Ascending aorta (tissue), 2 donors: ENCODE measurements at places on chromosomes 13 and 19.
A peak's percentile ranks its signal among the peaks of the same experiment; 100 is the strongest.

DNA sequence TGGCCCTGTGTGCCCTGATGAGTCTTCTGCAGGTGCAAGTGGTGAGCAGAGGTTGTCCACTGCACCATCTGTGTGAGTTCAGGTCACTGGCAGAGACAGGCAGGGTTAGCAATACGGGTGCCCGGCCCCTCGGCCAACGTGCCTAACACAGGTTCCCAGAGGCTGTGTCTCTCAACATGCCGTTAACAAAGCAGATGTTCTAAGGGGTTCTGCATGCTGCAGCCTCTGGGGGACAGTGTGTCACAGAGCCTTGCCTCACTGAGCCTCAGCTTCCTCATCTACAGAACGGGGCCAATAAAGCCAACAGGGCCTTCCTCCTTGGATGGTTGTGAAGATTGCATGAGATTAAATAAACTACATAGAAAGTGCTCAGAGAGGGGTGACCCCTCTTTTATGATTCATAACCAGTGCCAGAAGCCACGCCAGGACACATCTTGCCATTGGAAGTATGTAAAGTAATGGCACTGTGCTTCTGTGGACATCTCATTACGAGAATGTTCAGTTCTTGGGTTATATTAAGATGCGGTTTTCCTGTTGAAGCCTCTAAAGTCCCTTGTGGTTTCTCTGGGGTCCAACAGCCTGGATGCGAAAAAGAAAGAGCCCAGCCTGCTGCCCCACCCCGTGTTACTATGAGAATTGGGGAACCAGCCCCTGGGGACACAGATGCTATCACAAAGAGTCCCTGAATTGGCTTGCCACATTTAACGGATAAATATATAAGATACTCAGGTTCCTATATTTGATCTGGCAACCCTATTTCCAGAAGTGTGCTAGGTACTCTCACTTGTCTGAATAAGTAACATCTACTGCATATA is 11.2 kb upstream of the ARHGEF18 start:
- no peaks in the 10 kb centered on the region for H3K36me3 ChIP-seq
- H3K4me1 ChIP-seq = peaks cover 5% of the 10 kb centered on the region
- H3K4me3 ChIP-seq = no peak overlapping the region
- H3K27me3 ChIP-seq = no peaks in the 10 kb centered on the region
- DNase-seq = no peak
- H3K27ac ChIP-seq = no peak overlapping the region

DNA sequence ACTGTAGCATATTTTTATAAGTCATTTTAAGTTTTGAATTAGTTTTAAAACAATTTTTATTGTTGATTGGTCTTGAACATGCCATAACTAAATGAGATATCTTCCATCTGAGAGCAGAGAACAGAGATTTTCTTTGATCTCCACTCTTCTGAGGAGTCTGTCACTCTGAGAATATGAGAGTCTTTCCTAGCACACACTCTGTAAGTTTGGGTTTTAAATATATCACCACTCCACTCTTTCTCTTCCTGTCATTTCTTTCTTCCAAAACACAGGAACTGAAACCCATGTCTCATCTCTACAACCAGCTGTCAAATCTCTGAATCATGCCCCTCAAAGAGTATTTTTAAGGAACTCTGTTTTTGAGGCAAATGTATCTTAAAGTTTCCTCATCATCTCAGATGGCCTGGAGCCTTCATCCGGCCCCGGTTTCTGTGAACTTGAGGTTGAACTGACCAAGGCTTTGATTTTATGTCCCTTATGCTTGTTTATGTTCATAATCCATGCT is 698.2 kb upstream of the SGCG start:
- H3K4me3 ChIP-seq = no peak overlapping the region
- no peaks in the 10 kb centered on the region for H3K36me3 ChIP-seq
- H3K27me3 ChIP-seq = no peaks in the 10 kb centered on the region
- no peak for DNase-seq
- H3K27ac ChIP-seq = no peak overlapping the region
- H3K4me1 ChIP-seq = no peaks in the 10 kb centered on the region

GRCh38 chr13:97307882-97308624 is 85.9 kb downstream of the MBNL2 start:
- H3K27me3 ChIP-seq = no peaks in the 10 kb centered on the region
- H3K4me3 ChIP-seq = no peak overlapping the region
- no peak for DNase-seq

GRCh38 chr13:44516771-44517170 is 59.4 kb downstream of the TSC22D1 start:
- H3K4me1 ChIP-seq = no peaks in the 10 kb centered on the region
- no peak overlapping the region for H3K27ac ChIP-seq
- no peak for DNase-seq

DNA sequence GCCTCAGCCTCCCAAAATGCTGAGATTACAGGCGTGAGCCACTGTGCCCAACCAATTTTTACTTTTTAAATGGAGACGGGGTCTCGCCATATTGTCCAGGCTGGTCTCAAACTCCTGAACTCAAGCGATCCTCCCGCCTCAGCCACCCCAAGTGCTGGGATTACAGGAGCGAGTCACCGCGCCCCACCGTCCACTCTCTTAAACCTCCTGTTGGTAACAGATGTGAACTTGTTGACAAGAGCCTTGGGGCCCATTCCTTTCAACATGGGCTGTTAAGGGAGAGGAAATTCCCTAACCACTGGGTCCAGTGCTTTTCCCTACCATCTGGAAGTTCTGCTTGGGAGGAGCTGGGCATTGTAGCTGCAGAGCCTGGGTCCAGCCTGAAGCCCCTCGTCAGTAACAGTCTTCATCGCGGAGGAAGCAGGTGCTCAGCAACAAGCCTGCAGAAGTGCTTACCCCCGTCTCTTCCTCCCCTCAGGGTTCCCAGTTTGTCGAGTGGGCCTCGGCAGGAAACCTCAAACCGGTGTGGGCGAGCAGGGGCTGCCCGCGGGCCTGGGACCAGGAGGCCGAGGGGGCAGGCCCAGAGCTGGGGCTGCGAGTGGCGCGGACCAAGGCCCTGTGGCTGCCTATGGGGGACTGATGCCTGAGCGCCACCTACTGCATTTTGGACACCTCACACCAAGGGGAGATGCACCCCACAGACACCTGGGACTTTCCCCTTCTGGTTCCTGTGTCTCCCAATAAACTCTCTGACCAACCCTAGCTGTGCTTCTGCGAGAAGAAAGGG is 4.0 kb upstream of the FLT3LG start:
- peaks cover 6% of the 10 kb centered on the region for H3K36me3 ChIP-seq
- H3K4me3 ChIP-seq = no peak overlapping the region
- H3K4me1 ChIP-seq = no peaks in the 10 kb centered on the region

DNA sequence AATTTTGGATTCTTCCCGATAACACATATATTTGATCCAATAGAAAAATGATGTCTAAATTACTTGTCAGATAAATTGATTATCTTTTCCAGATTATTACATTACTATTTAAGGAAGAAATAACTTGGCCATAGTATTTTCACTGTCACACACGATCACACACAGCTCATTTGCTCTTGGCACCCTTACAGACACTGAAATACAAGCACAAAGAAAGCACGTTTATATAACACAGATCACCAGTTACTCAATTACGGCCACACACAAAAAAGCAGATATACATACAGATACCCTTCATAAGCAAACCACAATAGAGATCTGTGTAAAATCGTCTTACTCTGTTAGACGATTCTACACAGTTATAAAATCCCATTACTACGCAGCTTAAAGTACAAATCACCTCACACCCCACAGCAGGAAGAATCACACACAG is 716 bp upstream of the ZNF420 start:
- H3K27ac ChIP-seq = peak overlapping the region; percentile 91
- peak overlapping the region; percentile 87 for H3K4me3 ChIP-seq
- H3K27me3 ChIP-seq = no peaks in the 10 kb centered on the region
- peaks cover 7% of the 10 kb centered on the region for H3K4me1 ChIP-seq

GRCh38 chr19:16146112-16146511 is 2.6 kb downstream of the HSH2D start:
- no peaks in the 10 kb centered on the region for H3K27me3 ChIP-seq
- no peaks in the 10 kb centered on the region for H3K36me3 ChIP-seq
- H3K4me1 ChIP-seq = no peaks in the 10 kb centered on the region
- H3K27ac ChIP-seq = no peak overlapping the region
- DNase-seq = no peak

- no peaks in the 10 kb centered on the region for H3K4me1 ChIP-seq
- no peak for DNase-seq
- H3K27me3 ChIP-seq = no peaks in the 10 kb centered on the region
- no peak overlapping the region for H3K4me3 ChIP-seq
- no peak overlapping the region for H3K27ac ChIP-seq
Observed at GRCh38 chr13:22232186-22232585, 561.3 kb downstream of the FGF9 start.

GRCh38 chr13:19888799-19889198 is 25.4 kb upstream of the ZMYM5 start:
- H3K36me3 ChIP-seq = no peaks in the 10 kb centered on the region
- no peak for DNase-seq
- H3K27me3 ChIP-seq = no peaks in the 10 kb centered on the region
- no peak overlapping the region for H3K27ac ChIP-seq
- H3K4me1 ChIP-seq = no peaks in the 10 kb centered on the region

- no peaks in the 10 kb centered on the region for H3K4me1 ChIP-seq
- DNase-seq = no peak
- no peak overlapping the region for H3K4me3 ChIP-seq
Observed at GRCh38 chr13:46866150-46866549, 30.7 kb downstream of the HTR2A start.

- no peaks in the 10 kb centered on the region for H3K36me3 ChIP-seq
- H3K27me3 ChIP-seq = no peaks in the 10 kb centered on the region
- DNase-seq = no peak
Observed at GRCh38 chr19:49151267-49152118, 3.7 kb downstream of the HRC start.

DNA sequence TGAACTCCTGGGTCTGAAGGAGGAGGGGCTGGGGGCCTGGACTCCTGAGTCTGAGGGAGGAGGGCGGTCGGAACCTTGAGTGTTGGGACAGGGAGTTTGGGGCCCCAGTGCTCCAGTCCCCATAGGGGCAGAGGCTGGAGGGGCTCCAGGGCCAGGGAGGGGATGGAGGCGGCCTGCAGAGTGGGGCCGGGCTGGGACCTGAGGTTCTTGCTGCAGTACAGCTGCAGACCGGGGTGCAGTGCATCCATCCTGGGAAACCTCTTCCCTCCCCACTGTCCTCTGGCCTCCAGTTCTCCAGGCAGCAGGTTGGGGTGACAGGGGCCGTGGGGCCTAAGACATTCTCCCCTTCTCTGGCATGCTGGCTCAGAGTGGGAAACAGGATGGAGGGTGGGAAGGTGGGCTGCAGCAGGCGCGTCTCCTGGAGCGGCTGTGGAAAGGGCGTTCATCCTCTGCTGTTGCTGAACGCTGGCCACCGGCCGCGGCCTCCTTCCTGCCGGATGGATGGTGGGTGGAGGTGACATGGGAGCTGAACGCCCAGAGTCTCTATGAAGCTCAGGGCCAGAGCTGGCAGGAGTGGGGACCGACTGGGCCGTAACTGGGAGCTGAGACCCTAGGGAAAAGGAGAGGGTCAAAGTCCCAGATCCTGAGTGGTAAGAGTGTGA is 1.6 kb downstream of the BRSK1 start:
- peak overlapping the region; percentile 77 for H3K4me3 ChIP-seq
- DNase-seq = no peak
- H3K27me3 ChIP-seq = no peaks in the 10 kb centered on the region

- H3K4me3 ChIP-seq = no peak overlapping the region
- no peaks in the 10 kb centered on the region for H3K4me1 ChIP-seq
- H3K36me3 ChIP-seq = peaks cover 22% of the 10 kb centered on the region
- H3K27ac ChIP-seq = no peak overlapping the region
- no peak for DNase-seq
- H3K27me3 ChIP-seq = no peaks in the 10 kb centered on the region
Observed at GRCh38 chr19:11234486-11235075, 4.8 kb upstream of the ANGPTL8 start.

DNA sequence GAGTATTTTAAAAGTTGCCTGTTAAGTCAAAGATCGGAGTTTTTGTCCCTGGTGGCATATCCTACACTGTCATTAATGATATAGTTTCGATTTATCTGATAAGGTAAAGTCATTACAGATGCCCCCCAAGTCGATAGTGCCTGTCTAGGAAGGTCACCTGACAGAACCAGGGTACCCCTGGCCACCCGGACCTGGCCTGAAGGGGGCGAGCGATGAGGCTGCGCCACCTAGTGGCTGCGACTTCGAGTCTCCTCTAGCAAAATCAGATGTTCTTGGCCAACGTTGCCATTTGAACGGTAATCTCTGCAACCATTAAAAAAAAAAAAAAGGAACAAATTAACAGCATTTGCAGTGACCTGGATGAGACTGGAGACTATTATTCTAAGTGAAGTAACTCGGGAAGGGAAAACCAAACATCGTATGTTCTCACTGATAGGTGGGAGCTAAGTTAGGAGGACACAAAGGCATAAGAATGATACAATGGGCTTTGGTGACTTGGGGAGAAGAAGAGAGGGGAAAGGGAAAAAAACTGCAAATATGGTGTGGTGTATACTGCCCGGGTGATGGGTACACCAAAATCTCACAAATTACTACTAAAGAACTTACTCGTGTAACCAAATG is 565.1 kb downstream of the LIG4 start:
- H3K4me3 ChIP-seq = no peak overlapping the region
- H3K27me3 ChIP-seq = no peaks in the 10 kb centered on the region
- no peak for DNase-seq

DNA sequence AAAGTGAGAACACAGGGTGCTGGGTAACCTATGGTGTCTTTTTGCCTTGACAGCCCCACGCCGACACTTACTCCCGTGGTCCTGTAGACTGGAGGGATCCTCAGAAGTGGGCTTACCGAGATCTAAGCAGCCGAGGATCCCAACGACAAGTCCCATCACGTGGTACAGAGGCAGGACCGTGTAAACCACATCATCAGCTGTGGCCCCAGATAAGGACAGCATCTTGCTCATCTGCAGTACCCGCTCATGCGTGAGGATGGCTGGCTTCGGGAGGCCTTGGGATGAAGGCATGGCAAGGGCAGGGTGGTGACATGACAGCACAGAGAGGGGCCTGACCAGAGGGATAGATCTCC is 2.1 kb downstream of the SLC27A5 start:
- H3K4me1 ChIP-seq = no peaks in the 10 kb centered on the region
- no peak for DNase-seq
- no peak overlapping the region for H3K4me3 ChIP-seq

GRCh38 chr13:87614276-87614675 is 56.9 kb upstream of the SLITRK5 start:
- H3K4me3 ChIP-seq = no peak overlapping the region
- H3K27me3 ChIP-seq = no peaks in the 10 kb centered on the region
- H3K4me1 ChIP-seq = no peaks in the 10 kb centered on the region
- H3K27ac ChIP-seq = no peak overlapping the region

DNA sequence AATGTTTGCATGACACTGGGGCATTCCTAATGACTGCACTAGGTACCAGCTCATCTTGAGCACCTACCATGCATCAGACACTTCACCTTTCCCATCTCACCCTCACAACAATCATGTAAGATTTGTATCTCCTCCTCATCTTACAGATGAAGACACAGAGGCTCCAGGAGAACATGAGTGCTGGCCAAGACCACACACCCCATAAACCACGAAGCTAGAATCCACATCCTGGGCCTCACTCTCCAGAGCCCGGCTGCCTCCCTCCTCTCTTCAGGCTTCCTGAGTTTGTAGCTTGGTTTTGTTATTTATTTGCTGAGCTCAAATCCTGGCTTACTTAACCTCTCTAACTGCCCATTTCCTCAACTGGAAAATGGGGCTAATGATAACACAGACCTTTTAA is 25.9 kb downstream of the FAM216B start:
- no peak for DNase-seq
- no peaks in the 10 kb centered on the region for H3K27me3 ChIP-seq
- no peak overlapping the region for H3K27ac ChIP-seq
- H3K36me3 ChIP-seq = no peaks in the 10 kb centered on the region
- H3K4me1 ChIP-seq = no peaks in the 10 kb centered on the region
